ENCODE measurements at places on chromosomes 4 and X. TPM values are rescaled to one million over a fixed set of nuclear protein-coding genes. Genes with fewer than 3 reads are reported as not detected.
A peak's percentile ranks its signal among the peaks of the same experiment; 100 is the strongest.

- DNase-seq: no peak
- no peak overlapping the region for H3K27ac ChIP-seq
- no peaks in the 10 kb centered on the region for H3K27me3 ChIP-seq
- H3K4me3 ChIP-seq: no peak overlapping the region
- H3K4me1 ChIP-seq: no peaks in the 10 kb centered on the region
Observed at GRCh38 chrX:68403038-68403437, 30.3 kb downstream of the OPHN1 start.

DNA sequence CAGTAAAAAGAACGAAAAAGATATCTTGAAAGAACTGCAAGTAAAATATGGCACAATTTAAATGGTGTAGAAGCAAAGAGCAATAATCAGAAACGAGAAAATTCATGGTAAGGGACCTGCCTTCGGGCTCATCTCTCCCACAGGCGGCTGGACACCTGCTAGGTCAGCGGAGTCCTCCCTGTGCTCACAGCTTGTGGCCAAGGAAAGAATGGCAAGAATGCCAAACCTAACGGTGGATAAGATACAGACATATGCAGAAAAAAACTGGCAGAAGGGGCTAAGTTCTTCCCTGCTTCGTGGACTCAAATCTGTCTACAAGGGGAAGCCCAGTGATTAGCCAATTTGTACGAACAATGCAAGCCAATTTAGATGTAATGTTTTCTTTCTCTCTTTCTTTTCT lies 152.1 kb upstream of the VCX start:
- no peak overlapping the region for H3K4me3 ChIP-seq
- no peak for DNase-seq

- peak; percentile 72 for DNase-seq
- peak overlapping the region; percentile 38 for H3K27ac ChIP-seq
- H3K36me3 ChIP-seq: no peaks in the 10 kb centered on the region
- H3K4me3 ChIP-seq: peak overlapping the region; percentile 54
- H3K27me3 ChIP-seq: no peaks in the 10 kb centered on the region
- peaks cover 15% of the 10 kb centered on the region for H3K4me1 ChIP-seq
Observed at GRCh38 chr4:112633477-112634235, 3.1 kb downstream of the ZGRF1 start.

DNA sequence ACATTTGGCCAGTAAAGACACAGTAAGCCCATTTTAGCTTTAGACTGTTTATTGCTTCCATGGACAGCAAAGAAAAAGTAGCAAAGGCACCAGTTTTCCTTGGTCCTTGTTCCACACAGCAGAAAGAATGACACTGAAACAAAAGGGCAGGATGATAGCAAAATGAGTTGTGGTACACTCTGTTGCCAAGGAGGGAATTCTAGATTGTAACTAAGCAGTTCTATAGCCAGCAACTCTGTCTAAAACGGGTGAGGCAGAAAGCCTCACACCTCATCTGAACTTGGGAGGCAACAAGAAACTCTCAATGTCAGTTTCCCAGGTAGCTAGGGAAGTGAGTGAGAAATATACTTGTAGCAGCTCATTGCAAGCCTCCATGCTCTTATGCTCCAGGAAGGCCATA lies 39.2 kb downstream of the BBS12 start:
- H3K27ac ChIP-seq: peak overlapping the region; percentile 70
- H3K4me1 ChIP-seq: peaks cover 27% of the 10 kb centered on the region
- no peaks in the 10 kb centered on the region for H3K27me3 ChIP-seq
- no peaks in the 10 kb centered on the region for H3K36me3 ChIP-seq
- no peak overlapping the region for H3K4me3 ChIP-seq

GRCh38 chrX:85499400-85499799 lies 119.9 kb upstream of the POF1B start:
- no peaks in the 10 kb centered on the region for H3K4me1 ChIP-seq
- no peak overlapping the region for H3K27ac ChIP-seq
- DNase-seq: no peak
- H3K36me3 ChIP-seq: no peaks in the 10 kb centered on the region
- no peak overlapping the region for H3K4me3 ChIP-seq

DNA sequence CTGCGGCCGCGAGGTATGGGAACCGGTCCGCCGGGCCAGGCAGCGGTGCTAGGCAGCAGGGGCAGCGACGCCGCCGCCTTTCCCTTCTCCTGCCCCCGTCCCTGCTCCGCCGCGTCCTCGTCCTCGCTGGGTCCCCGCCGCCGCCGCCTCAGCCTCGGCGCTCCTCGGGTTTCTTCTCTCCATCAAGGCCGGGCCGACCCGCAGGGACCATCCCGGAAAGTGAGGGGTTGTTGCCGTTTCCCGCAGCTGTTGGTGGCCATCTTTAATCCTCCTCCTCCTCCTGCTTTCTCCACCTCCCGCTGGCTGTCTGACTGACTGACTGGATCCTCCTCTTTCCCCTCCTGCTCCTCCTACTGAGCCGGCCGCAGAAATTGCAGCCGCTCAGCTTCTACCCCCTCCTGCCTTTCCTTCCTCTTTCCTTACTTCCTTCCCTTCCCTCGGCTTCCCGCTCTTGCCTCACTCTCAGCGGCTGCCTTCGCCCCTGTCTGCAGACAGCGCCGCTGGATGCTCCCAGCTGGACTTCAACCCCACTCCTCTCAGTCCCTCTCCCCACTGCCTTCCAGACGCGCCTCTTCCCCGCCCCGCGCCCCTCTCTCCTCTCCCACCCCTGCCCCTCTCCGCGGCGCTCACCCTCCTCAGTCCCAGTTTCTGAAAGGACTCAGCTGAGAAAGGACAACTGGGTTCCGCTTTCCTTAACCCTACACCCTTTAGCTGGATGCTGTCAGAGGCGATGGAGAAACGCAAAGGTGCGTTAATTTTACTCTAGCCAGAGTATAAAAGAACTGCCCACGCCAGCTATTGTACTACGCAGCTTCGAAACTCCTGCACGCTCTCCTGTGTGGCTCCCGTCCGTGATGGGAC lies at the start of gene WDFY3:
TSS of gene WDFY3 (minus strand) at position 309 of the 861 bp plus-strand sequence. CDS start 106,099 bp downstream, outside the sequence.
- H3K27me3 ChIP-seq: no peaks in the 10 kb centered on the region
- H3K36me3 ChIP-seq: no peaks in the 10 kb centered on the region
- peak; percentile 96 for DNase-seq
- H3K27ac ChIP-seq: peak within 1 kb of the TSS; percentile 68

DNA sequence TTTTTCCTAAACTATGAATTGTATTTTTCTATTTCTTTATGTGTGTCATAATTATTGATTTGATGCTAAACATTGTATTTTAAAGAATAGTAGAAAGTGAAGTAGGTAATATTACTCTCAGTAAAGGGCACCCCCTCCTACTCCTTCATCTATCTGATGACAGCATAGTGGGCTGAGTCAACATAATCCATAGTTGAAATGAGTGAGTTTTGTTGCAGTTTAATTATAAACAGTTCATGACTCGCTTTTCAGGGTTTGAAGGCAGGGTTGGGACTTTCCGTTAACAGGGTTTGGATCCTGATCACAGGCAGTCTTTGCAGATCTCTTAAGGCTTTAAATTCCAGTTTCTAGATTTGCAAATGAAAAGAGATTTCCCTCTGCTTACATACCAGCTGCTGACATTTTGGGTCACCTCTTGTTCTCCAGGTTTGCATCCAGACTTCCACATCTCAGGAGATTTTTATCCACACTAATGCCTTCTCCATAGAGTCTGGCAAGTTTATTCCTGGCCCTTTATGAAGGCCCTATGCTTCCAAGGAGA lies 54.0 kb upstream of the TACR3 start:
- H3K27ac ChIP-seq: no peak overlapping the region
- no peaks in the 10 kb centered on the region for H3K27me3 ChIP-seq
- H3K4me1 ChIP-seq: no peaks in the 10 kb centered on the region
- H3K4me3 ChIP-seq: no peak overlapping the region
- no peaks in the 10 kb centered on the region for H3K36me3 ChIP-seq

TMPRSS11A gene
- not detected for total RNA-seq

ZCCHC18 gene
- total RNA-seq: 1.4 TPM
